ENCODE measurements at places on chromosomes 3 and 15. TPM values are rescaled to one million over a fixed set of nuclear protein-coding genes. Genes with fewer than 3 reads are reported as not detected.

The ISLR2 gene
- not detected for total RNA-seq

The NLGN1 gene
- 2.0 TPM for total RNA-seq

The MAP6D1 gene
- 10.4 TPM for total RNA-seq

The ABI3BP gene
- total RNA-seq, result 13.3 TPM

The GTF2A2 gene
- total RNA-seq, result 59.4 TPM

The PLEKHO2 gene
- total RNA-seq, result 30.8 TPM

The CYP1A2 gene
- not detected for total RNA-seq

The GMNC gene
- not detected for total RNA-seq

Data from myometrial cell (primary cell).